ENCODE measurements at places on chromosomes 2 and 18. TPM values are rescaled to one million over a fixed set of nuclear protein-coding genes. Genes with fewer than 3 reads are reported as not detected.
A peak's percentile ranks its signal among the peaks of the same experiment; 100 is the strongest.

GRCh38 chr2:8004250-8004681, 677.6 kb upstream of the ID2 start:
- no peaks in the 10 kb centered on the region for H3K27me3 ChIP-seq
- DNase-seq: no peak
- H3K27ac ChIP-seq: peak overlapping the region; percentile 90
- no peaks in the 10 kb centered on the region for H3K36me3 ChIP-seq

DNA sequence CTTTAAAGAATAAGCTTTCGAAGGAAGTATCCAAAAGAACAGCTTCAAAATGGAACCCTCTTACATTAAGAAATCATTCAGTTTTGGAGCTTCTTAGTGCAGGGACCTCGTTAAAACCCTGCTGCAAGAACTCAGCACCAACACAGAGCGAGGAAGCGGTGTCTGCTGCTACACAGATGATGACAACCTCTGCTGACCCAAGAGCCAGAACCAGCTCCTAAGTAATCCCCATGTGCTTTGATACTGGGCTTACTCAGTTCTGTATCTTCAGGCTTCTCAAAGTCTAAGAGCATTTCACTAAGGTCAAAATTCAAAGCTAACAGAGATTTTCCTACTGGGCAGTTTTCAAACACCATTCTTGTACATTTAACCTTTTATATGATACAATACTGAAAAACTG, 194.6 kb downstream of the STK39 start:
- H3K36me3 ChIP-seq: peaks cover 6% of the 10 kb centered on the region
- H3K4me1 ChIP-seq: no peaks in the 10 kb centered on the region
- DNase-seq: no peak
- no peaks in the 10 kb centered on the region for H3K27me3 ChIP-seq
- H3K4me3 ChIP-seq: no peak overlapping the region

DNA sequence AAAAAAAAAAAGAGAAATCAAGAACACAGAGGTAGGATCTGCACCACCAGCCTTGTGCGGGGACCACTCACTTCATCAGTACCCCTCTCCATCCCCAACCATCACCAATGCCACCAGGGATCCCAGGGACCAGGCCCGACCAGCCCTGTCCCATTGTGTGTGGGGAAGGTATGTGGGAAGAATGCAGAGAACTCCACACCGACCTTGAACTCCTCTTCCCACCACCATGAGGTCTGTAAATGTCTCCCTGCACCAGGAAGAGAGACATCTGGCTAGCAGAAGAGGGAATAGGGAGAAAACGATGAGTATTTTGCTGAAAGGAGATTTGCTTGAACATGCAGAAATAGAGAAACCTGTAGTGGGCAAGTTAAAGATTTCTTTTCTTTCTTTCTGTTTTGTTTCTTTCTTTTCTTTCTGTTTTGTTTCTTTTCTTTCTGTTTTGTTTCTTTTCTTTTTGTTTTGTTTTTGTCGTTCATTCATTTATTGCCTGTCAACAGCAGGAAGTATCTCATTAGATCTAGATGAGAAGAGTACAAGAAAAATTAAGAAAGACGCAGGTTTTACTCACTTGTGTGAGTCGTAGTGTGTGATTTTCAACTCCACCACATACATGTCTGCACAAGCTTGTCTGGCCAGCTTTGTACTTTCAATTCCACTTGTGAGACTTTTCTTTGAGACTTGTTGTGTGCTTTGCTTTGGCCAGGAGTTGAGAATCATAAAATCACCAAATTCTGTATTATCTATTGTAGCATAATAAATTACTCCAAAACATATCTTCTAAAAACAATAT, 179.8 kb upstream of the HAAO start:
- no peaks in the 10 kb centered on the region for H3K36me3 ChIP-seq
- no peaks in the 10 kb centered on the region for H3K27me3 ChIP-seq
- no peak for DNase-seq
- peaks cover 35% of the 10 kb centered on the region for H3K4me1 ChIP-seq

Gene REG1A
- not detected for total RNA-seq

Gene ZSWIM2
- total RNA-seq: not detected

Gene DYTN
- total RNA-seq: not detected

Gene REG1B
- not detected for total RNA-seq
